ENCODE measurements at places on chromosomes 2 and 18.

- no peak for DNase-seq
Observed at GRCh38 chr18:59921384-59921891, 21.6 kb downstream of the PMAIP1 start.

- no peak for DNase-seq
Observed at GRCh38 chr18:23377669-23378301, 75.3 kb upstream of the RIOK3 start.

GRCh38 chr2:69933839-69934613 lies 19.1 kb downstream of the MXD1 start:
- no peak for DNase-seq

- DNase-seq, result no peak
Observed at GRCh38 chr2:144331674-144332355, 188.1 kb downstream of the ZEB2 start.

GRCh38 chr2:156191527-156191926 lies 141.0 kb downstream of the NR4A2 start:
- DNase-seq, result peak; percentile 0

GRCh38 chr2:238846378-238846627 lies 1.6 kb upstream of the TWIST2 start:
- no peak for DNase-seq

DNA sequence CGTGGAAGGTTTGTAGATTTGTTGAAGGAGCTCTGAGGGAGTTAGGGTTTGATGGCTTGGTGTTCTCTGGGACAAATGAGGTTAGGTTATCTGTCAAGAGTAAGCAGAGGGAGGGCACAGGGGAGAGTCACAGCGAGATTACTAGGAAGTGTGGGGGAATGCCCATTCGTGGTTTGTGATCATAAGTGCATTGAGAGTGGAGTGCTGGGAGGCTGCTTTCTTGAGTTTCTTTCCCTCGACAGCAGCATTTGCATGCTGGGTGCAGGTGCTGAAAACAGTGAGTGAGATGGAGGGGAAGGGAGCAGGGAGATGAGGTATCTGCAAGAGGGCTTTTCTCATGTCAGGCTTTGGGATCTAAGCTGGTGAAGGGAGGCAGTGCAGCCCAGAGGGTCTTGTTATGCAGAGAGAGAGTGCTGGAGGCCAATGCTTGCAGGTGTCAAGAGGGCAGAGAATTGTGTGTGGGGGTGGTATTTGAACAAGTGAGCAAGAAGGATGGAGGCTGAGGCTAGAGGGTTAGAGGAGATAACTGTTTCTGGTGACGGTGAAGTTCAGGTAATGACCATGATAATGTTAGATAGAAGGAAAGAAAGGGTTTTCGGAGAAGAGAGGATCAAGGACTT lies 8.8 kb downstream of the RALB start:
- DNase-seq, result no peak

GRCh38 chr2:29130295-29130694 lies 15.1 kb downstream of the CLIP4 start:
- DNase-seq, result peak; percentile 50

GRCh38 chr2:32652555-32653209 lies 24.8 kb downstream of the TTC27 start:
- DNase-seq, result no peak

DNA sequence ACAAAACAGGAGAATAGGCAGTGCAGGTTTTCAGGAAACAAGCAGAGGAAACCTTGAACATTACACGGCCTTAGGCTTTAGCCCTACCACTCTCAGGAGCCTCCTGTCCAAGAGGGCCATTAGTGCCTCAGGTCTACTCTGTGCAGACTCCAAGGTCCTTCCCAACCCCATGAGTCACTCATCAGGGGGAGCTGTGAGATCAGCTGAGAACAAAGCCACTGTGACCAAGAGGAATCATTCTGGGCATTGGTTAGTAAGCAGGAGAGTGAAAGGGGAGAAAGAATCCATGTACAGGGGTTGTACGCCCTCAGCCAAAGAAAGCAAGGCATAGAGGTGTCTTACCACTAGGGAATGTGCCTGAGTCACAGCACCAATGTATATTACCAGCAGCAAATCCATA lies 680.3 kb downstream of the DPP10 start:
- DNase-seq, result no peak

GRCh38 chr2:36403675-36404230 lies 48.2 kb downstream of the CRIM1 start:
- DNase-seq, result no peak

GRCh38 chr2:42812899-42813479 lies 20.6 kb upstream of the HAAO start:
- DNase-seq, result peak; percentile 34

GRCh38 chr2:226300196-226300886 lies 499.3 kb downstream of the IRS1 start:
- DNase-seq, result no peak

DNA sequence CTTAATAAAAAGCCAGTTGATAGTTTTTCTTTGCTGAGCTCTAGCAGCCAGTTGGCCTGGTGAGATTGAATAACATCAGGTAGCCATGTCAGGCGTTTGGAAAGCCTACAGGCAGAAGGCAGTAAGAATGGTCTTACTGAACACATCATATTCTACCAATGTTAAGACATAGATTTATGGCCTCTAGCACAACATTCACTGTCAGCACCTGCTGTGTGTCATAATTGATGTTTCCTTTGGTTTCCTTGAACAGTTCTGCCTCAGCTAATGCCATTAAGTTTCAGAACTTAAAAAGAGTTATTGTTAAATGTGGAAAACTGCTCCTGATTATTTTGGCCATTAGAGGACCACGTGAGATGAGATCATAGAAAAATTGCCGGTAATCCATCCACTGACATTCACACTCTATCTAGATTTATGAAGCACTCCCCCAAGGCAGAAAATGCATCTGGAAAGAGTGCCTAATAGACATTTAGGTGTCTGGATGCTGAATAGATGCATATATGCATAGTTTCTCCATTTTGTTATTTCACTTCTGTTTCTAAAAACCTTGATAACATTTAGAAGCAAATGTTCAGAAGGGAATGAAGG lies 434.7 kb downstream of the PTPRM start:
- DNase-seq, result no peak

- no peak for DNase-seq
Observed at GRCh38 chr2:25740810-25741381, 67.5 kb upstream of the DTNB start.

DNA sequence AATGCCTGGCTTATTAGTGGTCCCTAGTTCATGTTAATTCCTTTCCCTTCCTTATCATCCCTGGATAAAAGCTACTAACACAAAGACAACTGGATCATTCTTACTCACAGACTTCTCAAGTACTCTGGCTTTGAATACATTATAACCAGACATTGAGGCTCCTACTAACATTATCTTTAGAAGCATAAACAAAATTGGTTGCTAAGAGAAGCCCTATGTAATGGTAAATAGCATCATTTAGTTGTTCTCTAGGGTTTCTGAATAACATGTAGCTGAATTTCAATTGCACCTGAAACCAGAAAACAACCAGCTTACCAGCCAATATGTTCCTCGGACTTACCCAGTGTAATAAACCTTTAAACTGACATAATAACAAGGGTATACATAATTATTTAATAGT lies 114.1 kb upstream of the NCKAP5 start:
- no peak for DNase-seq

DNA sequence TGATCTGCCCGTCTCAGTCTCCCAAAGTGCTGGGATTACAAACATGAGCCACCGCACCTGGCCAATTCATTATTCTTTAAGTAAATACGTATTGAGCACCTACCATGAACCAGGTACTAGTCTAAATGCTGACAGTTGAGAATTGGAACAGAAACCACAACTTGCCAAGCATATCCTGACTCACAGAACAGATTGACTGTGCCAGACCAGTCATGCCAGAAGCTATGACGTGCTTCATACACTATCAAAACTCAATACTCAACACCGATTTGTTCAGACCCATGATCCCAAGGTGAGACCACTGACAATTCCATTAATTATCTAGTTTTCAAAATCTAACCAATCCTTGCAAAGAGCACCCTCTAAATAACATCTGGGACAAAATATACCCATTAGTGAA lies 148.6 kb downstream of the B3GNT2 start:
- DNase-seq, result no peak

DNA sequence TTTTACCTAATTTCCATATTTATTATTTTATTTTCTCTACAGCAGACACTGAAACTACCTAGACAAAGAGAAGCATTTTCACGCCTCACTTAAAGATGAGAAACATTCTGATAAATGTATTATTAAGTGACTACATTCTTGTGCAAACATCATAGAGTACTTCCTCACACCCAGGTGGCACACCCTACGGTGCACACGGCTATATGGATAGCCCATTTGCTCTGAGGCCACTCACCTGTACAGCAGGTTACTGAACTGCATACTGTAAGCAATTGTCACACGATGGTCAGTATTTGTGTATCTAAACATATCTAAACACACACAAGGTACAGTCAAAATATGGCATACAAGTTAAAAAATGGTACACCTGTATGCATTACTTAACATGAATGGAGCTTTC lies 481.4 kb downstream of the CMPK2 start:
- DNase-seq, result no peak

DNA sequence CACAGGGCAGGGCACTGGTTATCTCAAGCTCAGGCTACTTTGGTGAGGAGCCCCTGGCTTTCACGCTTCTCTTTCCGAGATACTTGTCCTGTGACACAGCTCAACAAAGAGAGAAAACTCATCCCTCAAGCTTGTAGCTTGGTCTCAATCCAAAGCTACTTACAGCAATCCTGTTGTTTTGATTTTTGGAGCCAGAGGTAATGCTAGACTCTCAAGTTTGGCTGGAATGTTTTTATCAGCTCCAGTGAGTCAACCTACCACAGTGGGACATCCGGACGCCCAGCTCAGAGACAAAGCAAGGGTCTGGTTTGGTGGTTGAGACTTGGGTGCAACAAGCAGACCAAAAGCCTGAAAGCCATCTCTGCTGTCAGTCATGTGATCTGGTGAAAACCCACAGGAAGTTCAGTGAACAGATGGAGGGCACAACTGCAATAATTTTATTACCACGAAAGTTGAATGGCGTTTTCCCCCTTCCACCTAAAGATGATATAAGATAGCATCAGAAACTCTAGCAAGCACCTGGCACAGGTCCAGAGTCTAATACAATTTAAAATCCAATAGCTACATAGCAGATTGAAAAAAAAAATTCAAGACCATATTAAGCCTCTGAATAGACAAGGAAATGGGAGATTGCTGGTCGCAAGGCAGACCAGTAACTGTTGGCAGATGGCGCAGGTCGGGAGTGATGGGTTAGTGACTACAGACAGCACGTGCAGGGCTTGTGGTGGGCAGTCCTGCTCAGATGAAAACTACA lies 102.3 kb upstream of the SMAD7 start:
- no peak for DNase-seq

DNA sequence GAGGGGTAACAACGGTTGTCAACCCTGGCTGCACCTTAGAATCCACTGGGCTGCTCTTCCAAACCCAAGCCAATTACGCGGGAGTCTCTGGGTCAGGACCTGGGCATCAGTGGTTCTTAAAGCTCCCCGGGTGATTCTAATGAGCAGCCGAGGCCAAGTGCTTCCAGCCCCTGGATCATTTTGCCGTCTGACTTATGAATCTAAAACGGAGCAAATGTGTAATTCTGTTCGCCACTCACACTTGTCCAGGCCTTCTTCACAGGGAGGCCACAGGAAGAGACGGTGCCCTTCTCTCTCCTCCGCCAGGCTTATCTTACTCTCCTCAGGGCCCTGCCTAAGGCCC lies 78.5 kb downstream of the MCFD2 start:
- no peak for DNase-seq

DNA sequence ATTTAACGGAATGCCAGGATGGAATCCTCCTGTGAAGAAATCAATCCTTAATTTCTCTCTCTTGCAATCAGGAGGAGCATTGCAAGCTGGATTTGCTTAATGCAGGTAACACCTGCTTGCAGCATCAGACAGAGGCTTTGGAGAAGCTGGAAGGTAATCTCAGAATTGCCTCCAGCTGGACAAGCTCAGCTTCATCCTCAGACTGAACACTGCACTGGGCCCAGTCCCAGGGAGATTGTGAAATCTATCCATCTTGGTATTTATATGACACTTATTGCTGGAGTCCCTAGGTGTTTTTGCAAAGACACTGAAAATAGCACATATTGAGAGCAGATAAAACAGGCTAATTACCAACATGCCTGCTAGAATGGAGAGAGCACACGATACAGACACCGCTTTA lies 179.4 kb upstream of the SESTD1 start:
- no peak for DNase-seq

- DNase-seq, result no peak
Observed at GRCh38 chr2:20698916-20699613, 32.1 kb downstream of the GDF7 start.

DNA sequence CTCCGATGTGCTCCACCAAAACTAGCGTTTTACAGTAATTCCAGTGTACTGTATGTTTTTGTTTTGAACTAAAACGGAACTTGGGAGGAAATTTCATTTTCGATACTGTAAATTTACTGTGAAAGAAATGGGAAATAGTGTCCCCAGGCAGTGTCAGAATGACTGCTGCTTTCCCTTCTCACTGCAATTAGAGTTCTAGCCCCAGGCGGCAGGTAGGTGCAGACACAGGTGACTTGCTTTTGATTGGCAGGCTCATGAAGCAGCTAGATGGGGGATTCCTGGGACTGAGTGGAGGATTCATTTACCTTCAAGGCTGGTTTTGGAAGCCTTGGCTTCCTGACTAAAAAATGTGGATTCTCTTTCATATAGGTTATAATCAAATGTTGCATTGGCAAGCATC lies 27.0 kb downstream of the RPRM start:
- DNase-seq, result no peak

- no peak for DNase-seq
Observed at GRCh38 chr18:76167410-76167809, 327.6 kb downstream of the ZNF516 start.

GRCh38 chr2:100239486-100240210 lies 82.7 kb downstream of the LONRF2 start:
- DNase-seq, result no peak

- no peak for DNase-seq
Observed at GRCh38 chr2:69285379-69285894, 101.6 kb downstream of the GFPT1 start.

- DNase-seq, result no peak
Observed at GRCh38 chr18:3114451-3114850, 101.5 kb upstream of the LPIN2 start.

- DNase-seq, result no peak
Observed at GRCh38 chr2:142596334-142597088, 281.0 kb upstream of the KYNU start.

- no peak for DNase-seq
Observed at GRCh38 chr18:67411116-67411515, 105.4 kb downstream of the DSEL start.

GRCh38 chr18:44700652-44701051 lies 20.0 kb downstream of the SETBP1 start:
- DNase-seq, result no peak

DNA sequence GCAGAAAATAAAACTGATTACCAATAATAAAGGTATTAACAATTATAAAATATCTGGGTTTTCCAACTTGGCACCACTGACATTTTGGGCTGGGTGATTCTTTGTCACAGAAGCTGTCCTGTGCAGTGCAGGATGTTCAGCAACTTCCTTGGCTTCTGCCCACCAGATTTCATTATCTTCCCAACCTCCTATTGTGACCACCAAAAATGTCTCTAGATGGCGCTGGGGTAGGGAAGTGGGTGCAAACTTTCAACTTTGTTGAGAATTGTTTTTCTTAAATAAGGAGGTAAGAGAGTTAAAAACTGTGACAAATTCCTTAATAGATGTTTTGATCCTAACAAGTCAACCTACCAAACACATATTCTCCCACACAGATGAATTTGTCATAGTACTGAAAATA lies 90.1 kb downstream of the GAREM1 start:
- DNase-seq, result no peak
